ENCODE measurements at places on chromosomes 2 and 18.

DNA sequence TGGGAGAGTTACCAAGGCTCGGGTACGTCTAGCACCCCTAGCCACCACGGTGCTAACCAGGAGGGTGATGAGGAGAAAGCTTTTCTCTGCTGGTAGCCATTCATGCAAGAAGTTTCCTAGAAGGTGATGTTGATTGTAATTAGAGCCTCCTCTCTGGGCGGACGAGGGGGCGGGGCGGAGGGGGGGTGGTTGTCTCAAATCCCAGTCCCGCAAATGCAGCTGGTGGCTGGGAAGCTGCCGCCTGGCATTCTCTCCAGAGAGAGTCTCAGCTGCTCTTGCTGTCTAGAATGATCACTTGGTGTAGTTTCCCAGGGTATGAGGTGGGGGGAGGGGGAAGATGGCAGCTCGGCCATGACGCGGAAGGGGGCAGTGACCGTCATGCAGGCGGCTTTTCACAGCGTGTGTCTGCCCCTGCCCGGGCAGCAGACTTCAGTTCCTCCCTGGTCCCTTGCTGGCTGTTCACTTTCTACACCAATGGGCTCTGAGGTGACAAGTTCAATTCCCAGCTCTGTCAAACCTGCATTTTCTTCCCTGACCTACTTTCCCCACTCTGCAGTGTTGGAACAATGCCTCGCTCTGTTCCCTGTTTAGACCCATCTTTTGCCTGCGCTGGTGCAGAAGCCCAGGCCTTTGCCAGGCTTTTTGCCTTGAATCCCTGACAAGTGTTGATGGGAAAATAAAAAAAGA, 61.5 kb upstream of the KLF7 start:
- DNase-seq: no peak

GRCh38 chr2:234690569-234691213, 193.8 kb upstream of the ARL4C start:
- DNase-seq: no peak

- DNase-seq: no peak
Observed at GRCh38 chr2:28047681-28048080, 157.2 kb downstream of the BABAM2 start.

DNA sequence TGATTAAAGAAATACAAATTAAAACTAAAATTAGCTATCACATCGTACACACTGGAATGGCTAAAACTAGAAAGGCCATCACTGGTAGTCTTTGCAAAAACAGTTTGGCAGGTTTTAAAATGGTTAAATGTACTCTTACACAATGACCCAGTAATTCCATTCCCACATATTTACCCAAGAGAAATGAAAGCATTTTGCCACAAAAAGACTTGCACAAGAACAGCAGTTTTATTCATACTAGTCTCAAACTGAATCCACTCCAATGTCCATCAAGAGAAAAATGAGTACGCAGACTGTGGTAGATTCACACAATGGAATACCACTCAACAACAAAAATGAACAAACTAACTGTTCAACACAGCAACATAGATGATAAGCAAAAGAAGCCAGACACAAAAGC, 29.1 kb downstream of the SP140L start:
- DNase-seq: no peak

DNA sequence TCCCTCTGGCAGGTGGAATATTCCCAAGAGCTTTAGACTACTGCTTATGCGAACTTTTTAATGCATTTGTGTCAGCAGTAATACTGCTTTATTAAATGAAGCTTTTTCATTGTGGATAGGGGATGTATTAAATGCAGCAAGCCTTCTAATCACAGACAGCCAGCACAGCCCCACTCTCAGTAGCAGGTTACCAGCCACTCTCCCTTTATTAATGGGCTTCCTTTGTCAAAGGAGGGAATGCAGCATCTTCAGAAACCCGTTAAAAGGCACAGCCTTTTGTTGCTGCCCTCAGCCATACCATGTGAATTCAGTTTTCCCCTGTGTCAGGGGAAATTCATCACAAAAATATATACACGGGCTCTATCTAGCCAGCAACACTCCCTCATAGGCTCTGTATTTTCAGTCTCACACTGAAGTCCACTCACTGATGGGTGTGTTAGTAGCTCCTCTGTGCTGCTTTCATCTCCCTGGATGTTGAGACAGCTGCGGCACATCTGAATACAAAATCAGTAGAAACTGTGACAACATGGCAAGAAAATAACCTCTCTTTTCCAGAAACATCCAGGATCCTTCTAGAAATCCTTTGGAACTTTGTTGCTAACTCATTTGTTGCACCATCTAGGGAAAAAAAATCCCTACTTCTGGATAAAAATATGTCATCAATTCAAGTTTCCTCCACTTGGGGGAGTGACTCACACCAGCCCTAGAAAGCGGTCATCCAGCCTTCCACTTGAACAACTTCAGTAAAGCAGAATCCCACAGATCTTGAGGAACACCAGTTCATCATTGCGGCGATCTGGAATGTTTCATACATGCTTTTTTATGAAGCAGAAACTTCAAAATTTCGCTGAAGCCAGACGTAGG, 48.4 kb downstream of the LRRTM1 start:
- no peak for DNase-seq
